ENCODE measurements at places on chromosomes 11 and 22. TPM values are rescaled to one million over a fixed set of nuclear protein-coding genes. Genes with fewer than 3 reads are reported as not detected.

ACTN3 gene
- total RNA-seq: 0.06 TPM

NCF4 gene
- total RNA-seq: not detected

CCDC188 gene
- not detected for total RNA-seq

RAG1 gene
- total RNA-seq: 0.29 TPM

VSIG2 gene
- not detected for total RNA-seq

CYP2D6 gene
- 0.69 TPM for total RNA-seq
